ENCODE measurements at places on chromosomes 3 and 15.

DNA sequence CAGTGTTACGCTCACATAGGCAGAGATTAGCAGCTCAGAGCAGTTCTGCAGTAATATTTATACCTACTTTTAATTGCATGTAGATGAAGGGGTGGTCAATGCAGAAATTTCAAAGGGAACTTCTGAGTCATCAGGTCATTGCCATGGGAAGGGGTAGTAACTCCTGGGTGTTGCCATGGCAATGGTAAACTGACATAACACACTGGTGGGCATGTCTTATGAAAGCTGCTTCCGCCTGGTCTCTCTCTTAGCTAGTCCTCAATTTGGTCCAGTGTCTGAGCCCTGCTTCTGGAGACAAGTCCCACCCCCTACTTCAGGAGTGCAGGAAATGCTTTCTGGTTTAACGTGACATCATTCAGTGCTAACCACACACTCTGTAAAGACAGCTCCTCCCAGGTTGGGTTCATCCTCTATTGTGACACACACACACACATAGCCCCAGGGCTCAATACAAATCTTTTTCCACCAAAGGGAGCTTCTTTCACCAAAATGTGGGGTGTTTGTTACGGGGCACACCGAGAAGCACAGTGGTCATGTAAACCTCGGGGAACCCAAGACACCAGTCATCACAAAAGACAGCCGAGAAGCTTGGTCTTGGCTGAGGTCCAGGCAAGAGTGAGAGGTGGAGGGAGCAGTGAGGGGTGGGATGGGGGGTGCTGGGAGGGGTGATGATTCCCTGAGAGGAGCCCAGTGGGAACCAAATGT, 74.5 kb downstream of the TLE3 start:
- DNase-seq, result peak; percentile 18

- no peak for DNase-seq
Observed at GRCh38 chr3:10484709-10485108, 20.7 kb downstream of the ATP2B2 start.

DNA sequence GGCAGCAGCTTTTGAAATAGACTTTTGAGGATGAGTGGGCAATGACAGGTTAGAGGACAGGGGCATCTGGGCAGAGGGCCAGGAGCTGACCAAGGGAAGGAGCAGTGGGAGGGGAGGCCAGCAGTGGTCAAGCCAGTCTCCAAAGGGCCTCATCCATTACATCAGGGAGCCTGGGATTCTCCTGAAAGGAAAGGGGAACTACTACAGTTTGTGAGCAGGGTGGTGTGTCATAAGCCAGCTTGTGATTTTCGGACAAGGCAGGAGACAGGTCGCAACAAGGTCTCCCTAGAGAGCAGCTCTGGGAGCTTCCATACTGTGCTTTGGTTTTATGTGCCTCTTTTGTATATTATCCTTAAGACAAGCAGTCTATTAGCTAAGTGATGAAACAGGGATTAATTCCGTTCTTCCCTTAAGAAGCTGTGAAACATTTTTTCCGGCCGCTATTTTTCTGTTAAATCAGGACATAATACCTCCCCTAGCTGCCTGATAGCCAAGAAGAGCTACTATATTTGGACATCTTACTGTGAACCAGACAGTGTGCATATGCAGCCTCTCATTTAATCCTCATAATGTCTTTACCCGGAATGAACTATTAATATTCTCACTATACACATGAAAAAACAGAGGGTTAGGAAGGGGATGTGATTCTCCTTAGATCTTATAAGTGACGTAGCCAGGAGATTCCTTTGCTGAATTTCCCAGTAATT, 46.4 kb downstream of the C2CD4B start:
- DNase-seq, result no peak

- no peak for DNase-seq
Observed at GRCh38 chr3:15426579-15427118, 695 bp downstream of the METTL6 start.

GRCh38 chr15:74036271-74037170, 42.0 kb downstream of the PML start:
- DNase-seq, result no peak

GRCh38 chr3:61199843-61200242, 51.4 kb downstream of the FHIT start:
- no peak for DNase-seq

DNA sequence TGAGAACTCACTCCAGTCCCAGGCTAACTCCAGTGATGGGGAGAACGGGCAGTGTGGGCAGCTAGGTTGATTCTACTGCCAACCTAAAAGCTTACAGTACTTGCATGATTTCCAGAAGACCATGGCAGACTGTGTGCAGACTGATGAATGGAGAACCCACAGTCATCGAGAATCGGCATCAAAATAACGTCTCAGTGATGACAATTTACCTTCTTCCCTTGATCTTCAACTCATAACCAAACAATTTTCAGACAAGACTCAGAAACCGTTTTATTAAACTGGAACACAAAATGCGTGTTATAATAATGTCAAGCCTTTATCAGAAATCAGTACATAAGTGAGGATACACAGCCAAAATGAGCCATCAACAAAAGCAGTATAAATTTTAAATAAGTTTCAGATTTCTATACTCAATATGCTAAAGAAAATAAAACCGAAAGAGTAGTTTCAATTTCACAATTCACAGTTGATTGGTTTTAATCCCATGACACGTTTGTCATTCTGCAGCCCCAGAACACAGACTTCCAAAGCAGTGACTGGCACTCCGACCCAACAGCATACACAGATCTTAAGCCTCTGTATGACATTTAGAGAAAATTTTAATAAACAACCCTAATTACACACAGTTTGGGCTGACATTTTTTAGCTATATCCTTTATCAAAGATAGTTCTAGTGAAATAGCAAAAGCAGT, 54.5 kb downstream of the ZMAT3 start:
- no peak for DNase-seq

DNA sequence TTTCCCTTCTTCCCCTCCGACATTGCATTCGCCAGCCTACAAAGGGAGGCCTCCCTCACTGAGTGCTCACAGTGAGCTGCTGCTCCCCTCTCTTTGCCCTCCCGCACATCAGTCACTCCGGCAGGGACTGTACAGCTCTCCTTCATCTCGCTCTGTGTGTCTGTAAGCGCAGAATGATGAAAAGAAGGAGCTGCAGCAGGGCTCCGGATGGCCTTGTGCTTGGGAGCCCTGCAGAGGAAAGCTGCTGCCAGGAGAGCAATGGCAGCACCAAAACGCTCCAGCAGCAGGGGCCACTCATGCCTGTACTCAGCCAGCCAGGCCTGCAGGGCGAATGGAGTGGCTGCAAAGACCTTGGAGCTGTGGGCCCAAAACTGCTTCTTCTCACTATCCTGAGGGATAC, 107.0 kb upstream of the NSMCE3 start:
- DNase-seq, result no peak

DNA sequence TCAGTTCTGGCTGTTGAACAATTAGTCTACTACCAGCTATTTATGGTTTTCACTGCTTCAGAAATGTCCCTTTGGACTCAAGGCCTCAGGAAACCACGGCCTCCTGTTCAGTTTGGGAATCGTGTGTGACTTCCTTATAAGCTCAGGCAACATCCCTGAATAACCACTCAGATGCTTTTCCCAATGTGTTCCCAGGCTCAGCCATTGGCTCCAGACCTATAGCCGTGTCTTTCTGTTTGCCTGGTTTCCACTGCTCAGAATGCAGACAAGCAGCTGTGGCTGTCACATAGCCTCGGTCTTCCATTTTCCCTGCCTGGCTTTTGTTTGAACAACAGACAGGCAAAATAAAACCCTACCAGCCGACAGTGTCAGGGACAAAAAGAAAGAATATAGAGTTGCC, 63.2 kb upstream of the ATP2B2 start:
- no peak for DNase-seq

- DNase-seq, result no peak
Observed at GRCh38 chr15:26374806-26375205, 398.1 kb downstream of the GABRB3 start.

GRCh38 chr3:64918989-64919388, 231.2 kb upstream of the ADAMTS9 start:
- DNase-seq, result no peak

DNA sequence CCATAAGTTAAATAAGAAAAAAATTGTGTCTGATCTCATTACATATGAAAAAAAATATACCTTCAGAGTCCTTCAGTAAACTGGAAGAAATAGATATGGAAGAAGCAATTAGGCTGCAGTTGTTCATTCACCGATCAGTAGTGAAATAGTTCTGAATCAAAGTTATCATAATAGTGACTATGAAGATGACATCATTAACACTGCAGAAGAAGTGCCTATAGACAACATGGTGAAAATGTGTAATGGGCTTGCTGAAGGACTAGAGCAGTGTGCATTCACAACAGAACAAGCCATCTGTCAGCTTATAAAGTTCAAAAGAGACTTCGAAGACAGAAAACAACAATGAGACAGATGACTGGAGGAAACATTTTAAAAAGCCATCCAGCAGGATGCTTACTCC, 144.5 kb downstream of the NAALADL2 start:
- no peak for DNase-seq

GRCh38 chr3:124858275-124858674, 28.9 kb downstream of the ITGB5 start:
- DNase-seq, result no peak

DNA sequence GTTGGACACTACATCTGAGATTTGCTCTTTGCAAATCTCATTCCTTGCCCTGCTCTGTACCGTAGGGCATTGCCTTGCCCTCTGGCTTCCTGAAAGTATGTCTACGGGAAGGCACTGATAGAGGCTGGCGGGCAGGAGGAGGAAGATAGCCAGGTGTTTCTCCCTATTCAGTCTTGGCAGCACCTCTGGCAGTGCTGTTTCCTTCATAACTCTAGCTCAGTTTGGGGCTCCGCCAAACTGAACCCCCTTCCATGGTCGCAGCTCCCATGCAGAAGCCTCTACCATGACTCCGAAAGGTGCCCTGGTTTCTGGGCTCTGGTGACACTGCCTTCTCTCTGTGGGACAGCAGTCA, 122.3 kb upstream of the PRR20G start:
- no peak for DNase-seq

All from stimulated activated CD4-positive, alpha-beta T cell treated with anti-CD3 and anti-CD28 coated beads, TNF-alpha, amount 100 ng/mL, for 1 hour (primary cell).